ENCODE measurements at places on chromosomes 5 and 9.

- no peak for DNase-seq
Measured at GRCh38 chr5:98768160-98768959, 5.1 kb upstream of the RGMB start.

DNA sequence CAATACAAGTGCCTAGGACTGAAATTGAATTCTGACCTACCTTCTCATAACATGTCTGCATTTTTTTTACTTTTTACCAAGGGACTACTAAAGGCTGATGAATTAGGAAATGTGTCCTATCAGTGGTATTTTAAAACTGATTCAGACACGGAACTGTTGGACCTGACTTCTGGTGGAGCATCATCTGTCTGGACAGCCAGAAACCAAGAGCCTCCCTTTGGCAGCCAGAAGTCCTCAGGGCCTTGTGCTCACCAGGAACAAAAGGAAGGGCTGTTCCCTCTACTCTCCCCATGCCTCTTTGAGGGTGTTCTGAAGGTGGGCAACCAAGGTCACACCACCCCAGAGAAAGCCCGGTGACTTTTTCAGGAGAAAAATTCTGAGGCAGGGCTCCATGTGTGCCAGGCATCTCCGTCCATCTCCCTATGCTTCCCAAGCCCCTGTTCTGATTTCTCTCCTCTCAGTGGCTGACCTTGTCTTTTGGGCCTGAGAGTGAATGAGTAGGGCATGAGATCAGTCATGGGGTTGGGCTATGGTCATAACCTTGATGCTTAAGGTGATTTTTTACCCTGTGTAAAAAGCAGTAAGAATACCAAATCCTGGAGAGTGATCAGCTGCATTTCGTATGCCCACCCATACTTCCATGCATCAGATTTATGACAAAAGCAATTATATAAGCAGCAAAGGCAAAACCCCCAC is 143.7 kb downstream of the SCAMP1 start:
- no peak for DNase-seq

GRCh38 chr5:134466241-134467069 is 54.8 kb upstream of the CDKN2AIPNL start:
- peak; percentile 85 for DNase-seq

- no peak for DNase-seq
Measured at GRCh38 chr5:17431272-17432050, 66.6 kb upstream of the TAF11L2 start.

DNA sequence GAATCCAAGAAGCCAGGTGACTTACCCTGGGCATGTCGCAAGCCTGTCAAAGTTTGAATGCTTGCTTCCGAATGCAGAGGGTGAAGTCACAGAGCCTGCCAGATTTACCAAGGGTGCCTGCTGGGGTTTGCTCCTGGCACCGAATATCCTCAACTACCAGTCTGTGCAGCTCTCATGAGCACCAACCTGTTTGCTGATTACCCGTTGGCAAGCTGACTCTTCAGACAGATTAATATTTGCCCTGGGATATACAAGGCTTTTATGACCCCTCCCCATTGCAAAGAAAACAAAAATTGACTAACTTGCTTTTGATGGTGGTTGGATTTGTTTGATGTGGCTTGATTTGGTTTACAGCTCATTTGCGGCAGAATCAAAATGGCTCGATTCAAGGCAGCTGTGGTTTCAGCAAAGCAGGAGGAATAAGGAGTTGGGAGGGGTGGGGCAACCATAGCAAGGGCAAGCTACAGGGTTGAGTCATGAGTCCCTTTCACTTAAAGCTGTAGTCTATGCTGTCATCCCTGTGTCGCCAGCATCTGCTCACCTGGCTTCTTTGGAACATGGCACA is 82.3 kb upstream of the AGXT2 start:
- no peak for DNase-seq

GRCh38 chr9:119773823-119774222 is 404.6 kb upstream of the BRINP1 start:
- DNase-seq, result no peak
